ENCODE measurements at places on chromosomes 4 and X. TPM values are rescaled to one million over a fixed set of nuclear protein-coding genes. Genes with fewer than 3 reads are reported as not detected.

USP17L30 gene
- total RNA-seq: not detected

SPOCK3 gene
- not detected for total RNA-seq

RASSF6 gene
- not detected for total RNA-seq

RBM41 gene
- total RNA-seq: 9.5 TPM

PGAM4 gene
- total RNA-seq: not detected

UGT2A1 gene
- not detected for total RNA-seq

GALNTL6 gene
- not detected for total RNA-seq

PAK3 gene
- total RNA-seq: 1.3 TPM

ASIC5 gene
- not detected for total RNA-seq

BBS7 gene
- 11.7 TPM for total RNA-seq

SHISA3 gene
- total RNA-seq: 0.13 TPM

FSTL5 gene
- not detected for total RNA-seq

ADRA2C gene
- total RNA-seq: under 0.01 TPM

PDCL2 gene
- not detected for total RNA-seq

GC gene
- total RNA-seq: not detected

ALB gene
- not detected for total RNA-seq

PJA1 gene
- 11.4 TPM for total RNA-seq

PABPC1L2B gene
- total RNA-seq: not detected

TEX13B gene
- not detected for total RNA-seq

CYLC1 gene
- not detected for total RNA-seq

SERTM2 gene
- total RNA-seq: not detected

CHRDL1 gene
- under 0.01 TPM for total RNA-seq

CACNA1F gene
- under 0.01 TPM for total RNA-seq

NFXL1 gene
- total RNA-seq: 4.7 TPM

TLR10 gene
- not detected for total RNA-seq

PPEF2 gene
- total RNA-seq: under 0.01 TPM

FGFR3 gene
- 2.4 TPM for total RNA-seq

TEX11 gene
- not detected for total RNA-seq

TMEM31 gene
- not detected for total RNA-seq

ZNF674 gene
- 3.1 TPM for total RNA-seq

MAMLD1 gene
- total RNA-seq: 0.26 TPM

PLP1 gene
- 1.0 TPM for total RNA-seq

TKTL2 gene
- total RNA-seq: not detected

AMTN gene
- not detected for total RNA-seq

ATOH1 gene
- not detected for total RNA-seq

All from dermis microvascular lymphatic vessel endothelial cell (primary cell).